Stimulated activated CD4-positive, alpha-beta T cell treated with anti-CD3 and anti-CD28 coated beads, Interleukin-1b, Interleukin-23, amount 100 ng/mL, for 1 hour (primary cell): ENCODE measurements at places on chromosomes 1 and 21.

- DNase-seq, result no peak
Measured at GRCh38 chr1:151852733-151853132, 779 bp downstream of the THEM5 start.

- DNase-seq, result no peak
Measured at GRCh38 chr1:50333595-50333974, 89.7 kb downstream of the DMRTA2 start.

- no peak for DNase-seq
Measured at GRCh38 chr1:199522338-199522737, 505.2 kb upstream of the NR5A2 start.

- DNase-seq, result no peak
Measured at GRCh38 chr1:81606656-81607055, 194.1 kb upstream of the ADGRL2 start.

DNA sequence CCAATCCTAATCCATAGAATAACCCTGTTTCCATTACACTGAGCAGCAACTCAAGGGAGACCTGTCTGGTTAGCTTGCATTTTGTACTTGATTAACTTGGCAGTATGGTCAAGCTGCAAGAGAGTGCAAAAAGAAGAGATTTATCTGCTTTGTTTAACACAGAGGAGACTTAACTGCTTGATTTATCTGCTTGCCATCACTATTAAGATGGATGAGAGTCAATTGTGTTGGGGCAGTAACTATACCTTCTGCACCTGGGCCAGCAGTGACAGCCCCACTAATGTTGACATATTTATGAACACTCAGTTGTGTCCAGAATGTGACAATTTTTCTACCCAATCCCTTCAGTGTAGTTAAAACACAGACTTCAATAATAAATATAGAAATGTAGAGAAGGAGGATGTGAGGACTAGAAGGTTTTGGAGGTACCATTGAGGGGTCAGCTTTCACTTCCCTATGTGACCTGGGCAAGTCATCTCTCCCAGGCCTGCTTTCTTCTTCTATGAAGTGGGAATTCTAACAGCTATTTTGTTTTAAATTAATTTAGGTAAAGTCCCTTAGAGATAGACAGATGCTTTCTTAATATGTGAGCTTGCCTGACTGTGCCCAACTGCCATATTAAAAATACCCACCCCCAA lies 159.1 kb upstream of the KCNK2 start:
- no peak for DNase-seq

DNA sequence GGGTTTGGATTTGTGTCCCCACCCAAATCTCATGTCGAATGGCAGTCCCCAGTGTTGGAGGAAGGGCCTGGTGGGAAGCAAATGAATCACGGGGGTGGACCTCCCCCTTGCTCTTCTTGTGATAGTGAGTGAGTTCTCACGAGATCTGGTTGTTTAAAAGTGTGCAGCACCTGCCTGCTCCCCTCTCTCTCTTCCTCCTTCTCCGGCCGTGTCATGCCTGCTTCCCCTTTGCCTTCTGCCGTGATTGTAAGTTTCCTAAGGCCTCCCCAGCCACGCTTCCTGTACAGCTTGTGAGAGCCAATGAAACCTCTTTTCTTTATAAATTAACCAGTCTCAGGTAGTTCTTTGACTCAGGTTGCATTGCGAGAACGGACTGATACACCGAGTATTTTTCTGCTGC lies 15.9 kb downstream of the CLDN14 start:
- no peak for DNase-seq

DNA sequence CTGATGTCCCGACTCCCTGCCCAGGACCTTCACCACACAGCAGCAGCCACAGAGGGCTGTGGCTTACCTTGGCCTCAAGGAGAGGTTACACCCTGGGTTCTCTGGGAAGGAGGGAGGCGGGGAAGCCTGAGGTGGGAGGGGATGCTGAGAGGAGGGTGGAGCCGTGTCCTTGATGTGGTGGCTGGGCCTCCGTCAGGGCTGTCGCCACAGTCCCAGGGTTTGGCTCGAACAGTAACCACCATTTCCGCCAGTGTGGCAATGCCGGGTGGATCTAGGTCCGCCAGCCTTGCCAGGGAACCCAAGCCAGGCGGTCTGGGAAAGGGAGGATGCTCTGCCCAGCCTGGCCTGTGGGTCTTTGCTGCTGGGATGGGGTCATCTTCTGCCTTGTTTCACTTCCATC lies 18.4 kb upstream of the CDCA8 start:
- no peak for DNase-seq

DNA sequence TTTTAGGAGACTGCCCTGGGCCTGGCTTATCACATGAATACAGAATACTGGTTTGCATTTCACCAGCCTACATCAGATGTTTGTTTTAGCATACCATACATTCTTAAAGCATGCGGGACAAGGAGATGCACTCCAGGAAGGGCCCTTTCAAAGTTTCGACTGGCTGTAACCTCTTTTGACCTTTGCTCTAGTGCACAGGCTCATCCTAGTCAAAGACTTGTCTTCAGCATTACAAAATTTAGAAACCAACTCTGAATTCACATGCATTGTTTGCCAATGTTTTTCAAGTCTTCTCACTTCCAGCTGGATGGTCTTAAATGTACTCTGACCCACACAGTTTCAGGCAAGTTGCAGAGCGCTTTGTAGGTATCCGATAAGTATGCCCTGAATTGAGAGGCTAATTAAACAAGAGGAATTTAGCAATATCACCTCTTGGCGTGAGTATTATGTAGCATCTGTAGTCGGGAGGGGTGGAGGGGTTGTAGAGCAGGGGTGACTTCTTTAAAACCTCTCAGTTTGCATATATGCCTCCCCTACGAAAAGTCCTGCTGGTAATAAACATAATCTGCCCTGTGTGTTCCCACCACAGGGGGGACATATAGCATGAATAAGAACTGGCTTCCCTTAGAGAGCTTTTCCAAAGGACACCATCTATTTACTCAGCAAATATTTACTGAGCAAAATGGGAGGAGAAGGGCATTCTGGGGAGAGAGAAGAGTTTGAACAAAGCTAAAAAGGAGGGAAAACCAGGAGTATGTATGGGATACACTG lies 24.4 kb upstream of the AHCYL1 start:
- DNase-seq, result no peak

DNA sequence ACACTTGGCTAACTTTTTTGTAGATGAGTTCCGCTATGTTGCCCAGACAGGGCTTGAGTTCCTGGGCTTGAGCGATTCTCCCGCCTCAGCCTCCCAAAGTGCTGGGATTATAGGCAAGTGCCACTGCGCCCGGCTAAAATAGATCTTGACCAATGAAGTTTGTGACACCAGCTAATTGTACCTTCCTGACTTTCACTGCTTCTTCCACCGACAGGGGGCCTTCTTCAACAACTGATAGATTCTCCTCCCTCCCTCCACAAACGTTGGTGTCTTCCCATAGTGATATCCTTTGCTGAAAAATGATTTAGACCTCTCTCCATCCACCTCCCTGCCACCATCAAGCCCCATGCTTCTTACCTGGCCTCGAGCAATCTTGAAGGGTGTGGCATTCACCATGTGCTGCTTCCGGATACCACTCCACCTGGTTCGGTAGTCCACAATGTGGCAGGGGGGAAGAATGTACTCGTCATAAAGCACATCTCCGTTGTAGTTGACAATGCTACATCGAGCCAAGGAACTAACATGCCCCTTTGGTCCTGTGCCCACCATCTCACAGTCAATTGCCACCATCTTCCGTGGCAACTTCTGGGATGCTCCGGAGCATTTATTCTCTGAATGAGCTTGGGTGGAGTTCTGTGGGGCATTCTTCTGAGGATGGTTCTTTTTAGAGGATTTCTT lies 1.6 kb upstream of the METTL25B start:
- no peak for DNase-seq

DNA sequence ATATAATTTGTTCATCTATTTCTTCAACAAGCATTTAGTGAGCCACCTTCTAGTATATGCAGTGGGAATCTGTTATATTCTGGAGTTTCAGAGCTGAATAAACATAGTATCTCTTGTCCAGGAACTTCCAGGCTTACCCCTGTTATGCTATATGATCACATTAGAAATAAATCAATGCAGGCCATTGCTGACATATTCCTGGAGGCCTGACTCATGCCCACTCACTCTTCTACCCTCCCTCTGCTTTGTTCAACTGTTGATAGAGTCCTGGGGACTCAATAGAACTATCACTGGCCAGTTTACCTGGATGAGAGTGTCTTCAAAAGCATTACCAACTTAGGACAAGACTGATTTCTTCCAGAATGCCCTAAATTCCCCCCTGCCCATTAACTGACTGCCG lies 29.3 kb upstream of the SRSF10 start:
- DNase-seq, result no peak

DNA sequence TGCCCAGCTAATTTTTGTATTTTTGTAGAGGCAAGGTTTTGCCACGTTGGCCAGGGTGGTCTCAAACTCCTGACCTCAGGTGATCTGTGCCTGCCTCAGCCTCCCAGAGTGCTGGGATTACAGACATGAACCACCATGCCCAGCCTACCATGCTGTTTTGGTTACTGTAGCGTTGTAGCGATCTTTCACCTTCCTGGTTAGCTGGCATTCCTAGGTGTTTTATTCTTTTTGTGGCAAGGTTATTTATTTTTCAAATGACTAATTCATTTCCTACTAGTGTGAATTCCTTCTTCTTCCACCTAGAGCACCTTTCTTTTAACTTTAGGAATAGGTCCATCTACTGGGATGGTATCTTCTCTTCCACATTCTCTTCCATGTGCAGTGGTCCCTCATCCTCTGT lies 29.3 kb downstream of the TMEM200B start:
- DNase-seq, result no peak

DNA sequence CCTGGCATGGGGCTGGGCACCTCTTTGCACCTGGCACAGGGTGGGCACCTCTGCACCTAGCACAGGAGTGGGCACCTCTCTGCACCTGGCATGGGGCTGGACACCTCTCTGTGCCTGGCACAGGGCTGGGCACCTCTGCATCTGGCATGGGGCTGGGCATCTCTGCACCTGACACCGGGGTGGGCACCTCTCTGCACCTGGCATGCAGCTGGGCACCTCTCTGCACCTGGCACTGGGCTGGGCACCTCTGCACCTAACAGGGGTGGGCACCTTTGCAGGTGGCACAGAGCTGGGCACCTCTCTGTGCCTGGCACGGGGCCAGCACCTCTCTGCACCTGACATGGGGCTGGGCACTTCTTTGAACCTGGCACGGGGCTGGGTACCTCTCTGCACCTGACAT lies 29.4 kb upstream of the CCDC27 start:
- no peak for DNase-seq

DNA sequence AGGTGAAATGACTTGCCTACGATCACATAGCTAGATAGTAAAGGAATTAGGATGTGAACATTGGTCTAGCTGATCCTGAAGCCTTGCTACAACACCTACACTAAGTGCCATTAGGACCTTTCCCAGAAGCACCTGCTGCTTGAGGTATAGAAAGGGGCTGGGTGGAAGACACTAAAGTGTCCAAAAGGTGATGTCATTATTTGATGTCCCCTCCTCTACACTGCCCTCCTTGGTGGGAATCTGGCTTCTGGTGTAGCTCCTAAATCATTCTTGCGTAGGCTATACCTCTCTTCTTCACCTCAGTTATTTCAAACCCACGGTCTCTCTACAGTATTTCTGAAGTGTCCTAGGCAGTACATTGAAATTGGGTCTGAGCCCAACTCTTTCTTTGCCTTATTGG lies 132.5 kb upstream of the FGGY start:
- DNase-seq, result no peak

GRCh38 chr1:158248771-158249170 lies 5.5 kb upstream of the CD1A start:
- DNase-seq, result no peak

DNA sequence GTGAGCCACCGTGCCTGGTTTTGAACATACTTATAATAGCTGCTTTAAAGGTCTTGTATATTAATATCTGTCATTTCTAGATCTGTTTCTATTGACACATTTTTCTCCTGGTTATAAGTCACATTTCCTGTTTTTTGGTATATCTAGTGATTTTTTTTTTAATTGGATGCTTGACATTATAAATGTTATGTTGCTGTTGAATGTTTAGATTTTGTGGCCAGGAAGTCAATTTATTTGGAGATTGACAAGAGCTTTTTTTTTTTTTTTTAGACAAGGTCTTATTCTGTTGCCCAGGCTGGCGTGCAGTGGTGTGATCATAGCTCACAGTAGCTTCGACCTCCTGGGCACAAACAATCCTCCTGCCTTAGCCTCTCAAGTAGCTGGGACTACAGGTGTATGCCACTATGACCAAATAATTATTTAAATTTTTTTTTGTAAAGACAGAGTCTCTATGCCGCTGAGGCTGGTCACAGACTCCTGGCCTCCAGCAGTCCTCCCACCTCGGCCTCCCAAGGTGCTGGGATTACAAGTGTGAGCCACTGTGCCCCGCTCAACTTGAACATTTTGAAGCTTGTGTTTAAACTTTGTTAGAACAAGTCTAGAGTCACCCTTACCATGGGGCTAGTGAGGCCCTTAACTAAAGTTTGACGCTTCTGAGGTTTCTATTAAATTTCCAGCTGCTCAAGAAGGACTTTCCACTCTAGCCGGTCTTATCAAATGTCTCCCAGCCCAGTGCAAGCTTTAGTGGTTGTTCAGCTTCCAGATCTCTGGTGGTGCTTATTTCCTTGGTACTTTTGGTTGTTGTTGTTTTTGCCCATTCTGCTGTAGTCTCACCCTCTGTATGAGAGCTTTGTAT lies 8.6 kb upstream of the CHI3L2 start:
- no peak for DNase-seq

DNA sequence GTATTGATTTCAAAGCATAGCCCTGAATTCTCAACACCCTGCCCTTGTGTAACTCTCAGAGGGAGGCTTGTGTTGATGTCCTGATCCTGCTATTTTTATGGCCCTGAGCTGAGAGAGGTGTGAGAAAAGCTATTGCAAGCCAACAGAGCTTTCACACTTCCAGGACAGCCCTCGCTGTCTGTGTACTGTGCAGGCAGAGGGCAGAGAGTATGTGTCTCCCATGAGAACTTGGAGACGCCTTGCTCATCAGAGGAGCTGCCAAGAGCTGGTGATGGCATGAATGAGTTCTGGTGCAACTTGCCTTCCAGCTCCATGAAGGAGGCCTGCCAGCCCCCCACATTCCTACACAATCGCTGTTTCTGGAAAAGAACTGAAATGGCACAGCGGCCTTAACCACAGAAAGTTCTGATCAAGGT lies 144.1 kb upstream of the AJAP1 start:
- no peak for DNase-seq

GRCh38 chr1:197312163-197312562 lies 44.1 kb downstream of the CRB1 start:
- no peak for DNase-seq

DNA sequence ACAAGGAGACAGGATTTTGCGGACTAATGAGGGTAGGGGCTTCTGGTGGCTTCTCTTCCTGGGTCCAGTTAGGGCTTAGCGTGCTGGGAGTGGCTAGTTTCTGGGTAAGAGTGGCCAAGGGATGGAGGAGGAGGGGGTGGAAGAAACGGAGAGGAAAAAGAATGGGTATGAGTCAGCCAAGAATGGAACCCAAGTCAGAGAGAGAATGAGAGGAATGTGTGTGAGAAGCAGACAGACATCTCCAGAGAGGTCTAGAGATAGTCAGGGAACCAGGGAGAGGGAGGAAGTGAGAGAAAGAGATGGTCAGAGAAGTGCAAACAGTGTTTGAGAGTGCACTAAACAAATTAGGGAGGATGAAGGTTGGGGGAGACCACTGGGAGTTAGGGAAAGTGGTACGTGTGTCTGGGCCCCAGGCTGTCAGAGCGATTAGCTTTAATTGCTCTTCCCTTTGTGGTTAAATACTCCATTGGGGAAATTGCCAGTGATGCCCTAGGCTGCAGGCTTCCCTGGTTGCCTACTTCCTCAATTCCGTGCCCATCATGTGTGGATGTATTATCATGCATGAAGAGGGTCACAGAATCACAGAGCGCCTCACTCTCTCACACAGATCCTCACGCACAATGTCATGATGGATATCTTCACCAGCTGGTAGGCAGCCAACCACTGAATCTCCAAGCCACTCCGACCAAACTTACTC lies 1.4 kb downstream of the PEA15 start:
- DNase-seq, result no peak

GRCh38 chr1:50265790-50266314 lies 157.1 kb downstream of the ELAVL4 start:
- DNase-seq, result no peak
